C1 segment of cervical spinal cord (tissue), 14 donors: ENCODE measurements at places on chromosomes 1 and 21.

- DNase-seq = no peak
Measured at GRCh38 chr1:30749691-30750583, 7.6 kb downstream of the LAPTM5 start.

- DNase-seq = no peak
Measured at GRCh38 chr21:41964171-41964570, 10.4 kb upstream of the C2CD2 start.

GRCh38 chr1:40834968-40835545 is 27.1 kb downstream of the CITED4 start:
- DNase-seq = no peak

GRCh38 chr1:186310307-186310706 is 64.7 kb downstream of the TPR start:
- no peak for DNase-seq

DNA sequence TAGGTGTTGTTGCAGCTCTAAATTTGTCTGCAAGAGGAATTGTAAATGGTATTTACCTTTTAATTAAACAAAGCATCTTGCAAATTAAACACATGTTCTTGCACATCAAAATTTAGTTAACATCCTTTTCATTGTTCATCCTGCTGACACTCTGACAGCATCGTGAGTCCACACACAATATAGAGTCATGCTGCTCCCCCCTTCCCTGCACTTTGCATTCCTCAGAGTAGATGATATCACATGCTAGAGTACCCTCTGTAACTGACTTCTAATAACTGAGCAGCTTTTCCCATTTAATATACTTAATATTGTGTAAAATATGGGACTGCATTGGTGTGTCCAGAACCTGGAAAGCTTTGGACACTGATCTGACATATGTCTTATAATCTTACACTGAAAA is 138.8 kb upstream of the DPYD start:
- no peak for DNase-seq

- DNase-seq = no peak
Measured at GRCh38 chr1:38908821-38909220, 27.4 kb upstream of the GJA9 start.

DNA sequence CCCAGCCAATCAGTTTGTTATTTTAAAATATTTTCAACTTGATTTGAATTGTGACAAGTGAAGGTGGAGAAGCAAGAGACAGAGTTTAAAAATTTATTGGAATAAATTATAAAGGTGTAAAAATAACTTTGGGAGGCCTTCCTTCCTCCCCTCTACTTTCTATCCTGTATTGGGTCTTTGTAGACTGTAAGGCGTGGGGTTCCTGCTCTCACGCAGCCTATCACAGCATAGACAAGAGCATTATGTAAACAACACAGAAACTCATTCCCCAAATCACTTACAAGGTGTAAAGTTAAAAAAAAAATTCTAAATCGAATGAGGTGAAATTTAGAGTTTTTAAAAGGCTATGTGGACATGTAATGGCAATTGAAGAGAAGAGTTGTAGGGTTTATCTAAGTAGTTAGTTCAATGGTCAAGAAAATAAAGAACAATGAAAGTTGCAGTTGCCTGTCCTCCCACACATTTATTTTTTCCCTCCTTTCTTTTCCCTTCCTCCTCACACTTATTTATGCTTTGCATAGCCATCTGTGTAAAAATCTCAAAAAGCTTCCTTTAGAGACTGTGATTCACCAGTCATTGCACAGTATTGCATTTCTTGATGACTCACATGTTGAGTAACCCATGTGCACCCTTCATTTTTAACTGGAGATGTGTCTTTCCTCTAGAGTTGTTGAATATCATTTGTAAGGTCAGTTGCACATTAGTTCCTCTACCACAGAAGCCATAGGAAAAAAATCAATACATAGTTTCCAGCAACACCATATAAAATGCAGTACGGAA is 242.2 kb downstream of the PTPRC start:
- DNase-seq = no peak

DNA sequence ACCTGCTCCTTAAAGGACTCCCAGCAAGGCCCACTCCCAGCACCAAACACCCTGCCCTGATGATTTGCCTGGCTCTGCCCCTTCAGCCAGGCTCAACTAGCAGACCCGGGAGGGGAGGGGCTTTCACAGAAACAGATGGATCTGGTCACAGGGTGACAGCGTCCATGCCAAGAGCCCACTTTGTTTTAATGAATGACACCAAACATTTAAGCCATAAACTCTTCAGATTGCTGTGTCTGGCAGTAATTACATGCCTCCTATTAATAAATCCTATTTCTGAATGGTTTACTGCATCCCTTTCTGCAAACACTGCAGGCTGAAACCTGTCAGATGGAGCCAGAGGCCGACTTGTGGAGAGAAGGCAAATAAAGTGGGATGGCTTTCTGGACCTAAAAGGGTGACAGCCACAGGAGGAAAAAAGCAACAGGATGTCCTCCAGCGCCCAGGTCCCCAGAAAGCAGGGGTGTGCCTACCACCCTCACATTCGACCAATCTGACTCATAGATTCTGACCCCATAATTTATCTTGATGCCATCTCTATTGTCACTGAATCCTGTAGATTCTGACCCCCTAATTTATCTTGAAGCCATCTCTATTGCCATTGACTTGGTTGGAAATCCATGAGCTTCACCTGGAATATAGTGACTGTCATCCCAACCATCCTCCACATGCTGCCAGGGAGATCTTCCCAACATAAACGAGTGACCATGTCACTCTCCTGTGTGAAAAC is 200.9 kb downstream of the PLPP3 start:
- DNase-seq = no peak
